ENCODE measurements at places on chromosomes 12 and 14. TPM values are rescaled to one million over a fixed set of nuclear protein-coding genes. Genes with fewer than 3 reads are reported as not detected.

- ATAC-seq = no peak
Observed at GRCh38 chr12:28933176-28933575, 215.9 kb upstream of the FAR2 start.

DNA sequence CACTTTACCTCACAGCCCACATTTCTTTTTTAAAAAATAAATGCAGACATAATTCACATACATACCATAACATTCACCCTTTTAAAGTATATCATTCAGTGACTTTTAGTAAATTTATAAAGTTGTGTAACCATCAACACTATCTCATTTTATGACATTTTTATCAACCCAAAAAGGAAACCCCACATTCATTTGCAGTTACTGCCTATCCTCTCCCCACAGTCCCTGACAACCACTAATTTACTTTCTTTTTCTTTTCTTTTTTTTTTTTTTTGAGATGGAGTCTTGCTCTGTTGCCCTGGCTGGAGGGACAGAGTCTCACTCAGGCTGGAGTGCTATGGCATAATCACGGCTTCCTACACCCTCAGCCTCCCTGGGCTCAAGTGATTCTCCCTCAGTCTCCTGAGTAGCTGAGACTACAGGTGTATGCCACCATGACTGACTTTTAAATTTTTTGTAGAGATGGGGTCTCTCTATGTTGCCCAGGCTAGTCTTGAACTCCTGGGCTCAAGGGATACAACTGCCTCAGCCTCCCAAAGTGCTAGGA, 1.5 kb upstream of the EP400 start:
- no peak for ATAC-seq

- no peak for ATAC-seq
Observed at GRCh38 chr12:42275499-42275898, 37.5 kb upstream of the YAF2 start.

DNA sequence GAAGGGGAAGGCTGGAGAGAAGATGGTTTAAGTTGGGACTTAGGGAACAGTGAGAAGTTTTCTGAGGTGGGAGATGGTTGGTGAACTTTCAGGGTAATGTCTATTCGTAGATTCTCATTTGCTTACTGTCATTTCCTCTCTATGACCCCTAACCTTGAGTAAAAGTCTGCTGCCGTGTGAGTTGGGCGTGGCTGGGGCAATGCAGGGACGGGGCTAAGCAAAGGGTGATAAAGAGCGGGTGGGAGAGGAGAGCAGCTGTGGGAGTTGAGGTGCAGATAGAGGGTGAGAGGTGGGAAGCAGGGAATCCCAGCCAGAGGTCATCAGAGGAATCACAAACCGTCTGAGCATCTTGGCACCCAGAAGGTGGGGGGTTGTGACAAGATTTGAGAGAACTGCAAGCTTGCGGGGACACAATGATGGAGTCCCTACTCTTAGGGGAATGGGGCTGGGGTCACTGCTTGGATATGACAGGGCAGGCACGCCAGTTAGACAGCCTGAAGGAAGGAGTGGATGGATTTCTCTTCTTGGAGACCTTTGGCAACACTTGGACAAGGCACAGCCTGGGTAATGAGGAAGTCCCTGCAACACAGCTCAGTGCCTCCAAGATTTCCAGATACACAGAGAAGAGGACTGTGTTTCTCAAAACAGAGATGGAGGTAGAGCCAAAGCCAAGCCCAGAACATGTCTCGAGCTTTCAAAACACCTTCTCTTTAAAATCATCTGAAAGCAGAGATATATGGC, 45.9 kb upstream of the CTDSP2 start:
- ATAC-seq = no peak

DNA sequence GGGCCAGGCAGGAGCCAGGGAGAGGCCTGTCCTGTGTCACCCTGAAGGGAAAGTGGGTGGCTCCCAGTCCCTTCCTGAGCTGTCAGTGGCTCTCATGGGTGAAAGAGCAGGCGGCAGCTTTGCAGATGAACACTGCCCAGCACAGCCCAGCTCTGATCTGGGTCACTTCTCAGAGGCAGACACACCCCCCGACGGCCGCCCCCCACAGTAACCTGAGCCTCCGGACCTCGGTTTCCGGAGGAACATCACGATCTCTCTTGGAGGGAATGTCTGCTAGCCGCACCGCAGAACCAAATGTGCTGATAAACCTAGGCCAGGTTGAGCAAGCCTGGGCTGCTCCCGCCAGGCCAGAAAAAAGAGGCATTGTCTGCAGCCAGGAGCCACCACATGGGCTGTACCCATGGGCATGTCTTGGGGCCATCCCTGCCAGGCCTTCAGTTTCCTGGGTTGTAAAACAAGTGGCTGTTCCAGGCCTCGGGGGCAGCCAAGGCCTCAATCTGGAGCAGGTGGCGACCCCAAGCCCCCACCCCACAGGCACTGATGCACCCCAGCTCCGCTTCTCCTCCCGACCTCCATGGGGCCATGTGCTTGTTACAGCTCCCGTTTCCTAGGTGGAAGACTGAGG, 57.6 kb downstream of the NCOR2 start:
- ATAC-seq = no peak

- no peak for ATAC-seq
Observed at GRCh38 chr14:101511620-101512375, 49.5 kb upstream of the DIO3 start.

GRCh38 chr12:16857456-16857923, 251.5 kb upstream of the LMO3 start:
- no peak for ATAC-seq

DNA sequence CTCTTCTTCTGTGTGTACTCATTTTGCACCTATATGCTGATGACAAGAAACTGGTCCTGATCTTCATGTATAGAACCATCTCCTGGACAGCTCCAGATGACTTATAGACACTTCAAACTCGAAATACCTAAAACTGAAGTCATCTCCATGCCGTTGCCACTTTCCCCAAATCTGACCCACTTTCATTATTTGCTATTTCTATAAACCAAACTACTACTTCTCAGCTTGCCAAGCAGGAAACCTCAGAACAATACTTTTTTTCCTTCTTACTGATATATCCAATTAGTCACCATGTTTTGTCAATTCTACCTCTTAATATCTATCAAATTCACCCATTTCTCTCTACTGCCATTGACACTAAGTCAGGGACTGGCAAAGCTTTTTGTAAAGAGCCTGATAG, 14.8 kb downstream of the SGPP1 start:
- ATAC-seq = peak; percentile 93

DNA sequence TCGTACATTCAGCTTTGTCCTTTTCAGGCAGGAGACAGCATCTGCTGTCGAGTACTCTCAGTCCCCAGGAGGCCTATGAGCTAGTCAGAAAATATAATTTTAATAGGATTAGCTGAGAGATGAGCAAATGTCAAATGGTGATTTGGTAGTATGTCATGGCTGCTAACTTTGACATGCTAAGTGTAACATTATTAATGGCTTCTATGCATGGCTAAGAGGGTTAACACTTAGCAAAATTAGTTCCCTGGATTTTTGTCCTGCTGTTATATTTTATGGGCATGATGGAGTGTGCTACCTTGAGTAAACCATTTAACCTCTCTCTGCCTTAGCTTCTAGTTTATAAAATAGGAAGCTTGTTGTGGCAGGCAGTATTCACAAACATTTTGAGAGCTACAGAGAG, 2.9 kb upstream of the PCNX1 start:
- ATAC-seq = no peak

DNA sequence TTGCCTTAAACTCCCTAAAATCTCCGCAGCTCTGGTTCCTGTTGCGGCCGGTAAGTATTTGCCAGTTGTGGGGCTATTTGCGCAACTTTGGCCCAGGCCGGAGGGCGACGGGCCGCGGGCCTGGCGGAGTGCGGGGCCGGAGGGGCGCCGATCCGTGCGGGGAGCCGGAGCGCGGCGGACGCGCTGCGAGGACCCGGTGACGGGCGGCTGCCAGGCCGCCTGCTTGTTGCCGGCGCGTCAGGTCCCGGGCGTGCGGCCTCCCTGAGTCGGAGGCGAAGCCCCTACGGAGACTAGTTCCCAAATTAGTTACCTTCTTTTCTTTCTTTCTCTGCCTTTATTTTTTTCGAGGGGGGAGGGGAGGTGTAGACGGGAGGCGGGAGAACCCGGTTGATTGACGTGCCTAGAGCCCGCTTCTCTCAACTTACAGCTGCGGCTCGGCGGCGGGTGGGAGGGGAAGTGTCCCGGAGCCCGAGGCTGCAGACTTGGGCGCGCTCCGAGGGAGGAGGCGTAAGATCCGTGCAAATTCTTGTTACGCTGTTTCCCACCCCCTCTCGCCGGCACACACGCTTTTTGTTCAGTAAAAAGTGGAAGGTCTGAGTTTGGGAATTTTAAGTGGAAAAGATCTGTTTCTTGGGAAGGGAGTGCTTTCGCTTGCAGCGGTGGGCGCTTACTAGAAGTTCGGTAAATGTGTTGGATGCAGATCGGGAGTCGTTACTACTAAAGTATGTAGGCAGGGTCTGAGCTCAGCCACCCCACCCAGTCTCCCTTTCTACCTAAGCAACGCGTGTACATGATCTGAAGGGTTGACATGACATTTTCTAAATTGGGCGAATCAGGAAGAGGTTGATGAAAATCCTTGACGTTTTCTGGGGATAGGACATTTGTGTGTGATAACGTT, 576 bp downstream of the ZBTB1 start:
- ATAC-seq = peak; percentile 40

GRCh38 chr12:102118874-102119273, 1.0 kb downstream of the NUP37 start:
- no peak for ATAC-seq

DNA sequence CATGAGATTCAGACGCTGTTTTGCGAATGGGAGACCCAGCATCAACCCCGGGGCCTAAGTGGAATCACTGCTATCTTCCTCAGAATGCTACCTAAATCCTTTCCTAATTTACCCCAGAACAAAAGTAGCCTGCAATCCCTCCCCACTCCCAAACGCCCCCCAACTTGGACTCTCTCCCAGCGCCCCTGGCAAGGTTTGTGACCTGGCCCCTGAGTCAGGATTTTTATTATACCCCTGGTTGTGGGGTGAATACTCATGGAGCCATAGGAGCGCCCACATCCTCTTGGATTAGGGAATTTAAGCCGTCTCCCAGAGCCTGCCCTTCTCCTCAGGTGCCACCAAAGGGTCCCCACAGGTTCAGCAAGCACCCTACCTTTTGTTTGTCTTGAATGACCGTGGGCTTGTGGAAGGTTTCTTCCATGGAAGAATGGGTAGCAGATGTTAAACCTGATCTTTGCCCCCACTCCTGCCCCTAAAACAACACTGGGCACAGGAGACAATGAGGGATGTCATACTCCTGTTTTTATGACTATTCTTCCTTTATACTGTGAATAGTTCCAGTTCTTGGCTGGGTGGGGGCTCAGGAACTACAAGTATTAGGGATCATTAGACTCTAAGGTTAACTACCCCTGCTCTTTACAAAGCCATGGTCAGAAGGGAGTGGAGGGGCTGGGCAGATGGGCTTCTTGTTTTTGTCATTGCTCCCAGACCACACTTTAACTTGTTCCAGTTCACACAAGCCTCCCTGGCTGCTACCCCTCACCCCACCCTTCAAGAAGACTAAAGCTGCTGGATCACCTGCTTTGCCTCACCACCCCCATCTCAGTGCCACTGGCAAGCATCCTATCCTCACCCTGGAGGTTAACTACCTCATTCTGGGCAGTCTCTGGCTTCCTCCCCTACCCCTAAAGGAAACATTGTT, 630 bp downstream of the MYL6B start:
- no peak for ATAC-seq

- peak; percentile 36 for ATAC-seq
Observed at GRCh38 chr14:69667938-69668335, 56.5 kb downstream of the SUSD6 start.

DNA sequence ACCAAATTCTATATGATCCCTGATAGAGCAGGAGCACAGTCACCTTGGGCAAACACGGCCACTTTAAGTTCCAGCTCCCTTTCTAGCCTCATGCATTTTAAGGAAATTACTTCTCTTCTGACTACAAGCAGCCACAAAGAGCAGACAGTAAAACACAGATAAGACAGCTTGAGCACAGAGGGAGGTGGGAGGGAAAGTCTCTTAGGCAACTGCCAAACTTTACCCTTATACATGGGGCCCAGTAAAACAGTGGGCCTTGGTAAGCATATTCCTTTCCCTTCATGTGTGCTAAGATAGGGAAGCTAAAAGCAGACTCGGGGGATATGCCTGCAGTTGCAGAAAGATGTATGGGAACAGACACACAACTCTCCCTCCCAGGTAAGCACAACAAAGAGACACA, 235.9 kb downstream of the CPNE8 start:
- no peak for ATAC-seq

- peak; percentile 48 for ATAC-seq
Observed at GRCh38 chr14:51006781-51007211, 62.5 kb upstream of the PYGL start.

DNA sequence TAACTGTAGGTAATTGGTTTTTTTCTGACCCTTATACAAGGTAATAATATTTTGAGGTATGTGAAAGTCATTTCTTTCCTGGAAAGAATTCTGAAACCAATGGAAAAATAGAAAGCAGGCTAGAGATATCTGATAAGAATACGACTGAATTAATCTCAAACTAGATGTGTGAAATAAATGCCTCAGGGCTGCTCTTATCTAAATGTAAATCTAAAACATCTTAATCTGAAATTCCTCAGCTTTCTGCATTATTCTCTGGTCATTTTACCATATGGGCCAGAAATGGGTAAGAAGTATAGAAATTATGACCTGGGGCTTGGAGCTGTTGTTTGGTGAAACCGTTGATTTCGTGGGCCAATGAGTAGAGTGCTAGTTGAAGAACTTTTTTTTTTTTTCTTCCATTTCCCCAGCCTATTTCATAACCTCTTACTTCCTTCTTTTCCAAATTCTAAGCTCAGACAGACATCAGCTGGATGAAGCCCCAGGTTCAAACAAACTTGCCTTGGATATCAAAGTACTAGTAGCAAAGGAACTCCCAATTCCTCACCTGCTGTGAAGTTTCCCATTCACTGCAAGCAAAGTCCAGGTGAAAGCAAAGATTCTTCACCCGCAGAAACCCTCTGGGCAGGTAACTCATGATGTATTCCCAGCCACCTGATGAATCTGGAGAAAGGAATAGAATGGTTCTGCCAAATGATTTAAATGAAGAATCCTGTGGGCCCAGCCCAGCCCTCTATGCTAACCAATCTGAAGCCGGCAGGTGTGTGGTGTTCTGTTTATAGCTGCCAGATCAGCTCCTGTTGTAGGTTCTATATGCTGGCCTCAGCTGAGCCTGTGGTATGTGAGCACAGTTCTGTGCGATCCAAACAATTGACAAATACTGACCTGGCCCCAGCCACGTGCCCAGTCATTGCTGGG, 9.7 kb upstream of the FOS start:
- ATAC-seq = no peak

LALBA gene
- total RNA-seq = not detected

HOXC6 gene
- total RNA-seq = not detected

SLC25A47 gene
- total RNA-seq = not detected

INSM2 gene
- total RNA-seq = not detected

GLIPR1L2 gene
- total RNA-seq = 0.13 TPM

RERG gene
- total RNA-seq = not detected

SYT1 gene
- not detected for total RNA-seq

RAD9B gene
- total RNA-seq = 1.5 TPM

MIP gene
- total RNA-seq = not detected

PLXNC1 gene
- total RNA-seq = 7.5 TPM

INHBC gene
- not detected for total RNA-seq

FGF6 gene
- not detected for total RNA-seq

CBLN3 gene
- total RNA-seq = 14.6 TPM

MYL6B gene
- 96.9 TPM for total RNA-seq
